ENCODE measurements at places on chromosomes 12 and 14. TPM values are rescaled to one million over a fixed set of nuclear protein-coding genes. Genes with fewer than 3 reads are reported as not detected.

The DENND5B gene
- total RNA-seq, result 18.2 TPM

The HCAR3 gene
- total RNA-seq, result 3.5 TPM

The TMPRSS12 gene
- total RNA-seq, result not detected

The STAC3 gene
- total RNA-seq, result 1.9 TPM

The WNK1 gene
- total RNA-seq, result 238 TPM

The PZP gene
- total RNA-seq, result 0.80 TPM

The MDP1 gene
- total RNA-seq, result 13.8 TPM

The CDCA4 gene
- 5.5 TPM for total RNA-seq

All from sciatic nerve (tissue), 2 donors.